NCI-H510A (cell line): ENCODE measurements at places on chromosomes 5 and 9.

DNA sequence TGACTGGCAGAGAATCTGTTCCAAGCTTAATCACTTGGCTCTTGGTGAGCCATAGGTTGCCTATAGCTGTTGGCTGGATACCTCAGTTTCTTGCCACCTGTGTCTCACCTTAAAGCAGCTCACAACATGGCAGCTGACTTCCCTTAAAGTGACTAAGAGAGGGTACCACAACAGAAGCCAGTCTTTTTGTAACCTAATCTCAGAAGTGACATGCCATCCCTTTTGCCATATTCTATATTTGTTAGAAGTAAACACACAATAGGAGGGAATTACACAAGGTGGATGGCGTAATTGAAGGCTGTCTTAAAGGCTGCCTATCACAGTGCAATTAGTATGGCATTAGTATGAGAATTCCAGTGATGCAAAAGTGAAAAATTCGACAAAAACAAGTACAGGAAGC lies 28.1 kb downstream of the NIPBL start:
- DNase-seq = no peak

GRCh38 chr5:110630350-110630749 lies 96.1 kb downstream of the TMEM232 start:
- no peak for DNase-seq

DNA sequence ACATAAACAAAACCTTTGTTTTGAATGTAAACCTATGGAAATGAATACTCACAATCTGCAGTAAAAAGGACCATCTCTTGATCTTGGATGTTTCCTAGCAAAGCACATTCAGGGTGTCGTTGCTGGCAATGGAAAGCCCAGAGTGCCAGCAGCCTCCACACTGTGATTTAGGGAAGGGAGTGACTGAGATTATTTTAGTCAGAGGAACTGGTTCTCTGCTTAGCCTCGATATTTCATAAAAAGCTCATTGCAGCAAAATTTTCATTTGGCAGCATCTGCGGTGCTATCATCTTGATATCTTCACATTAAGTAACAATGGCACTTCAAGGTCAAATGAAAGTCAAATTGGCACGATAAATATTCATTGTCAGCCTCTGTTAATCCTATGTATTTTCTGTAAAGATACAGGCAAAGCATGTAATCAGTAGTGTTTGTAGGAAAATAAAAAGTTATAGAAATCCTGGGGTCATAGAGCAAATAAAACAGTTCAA lies 116.0 kb downstream of the MACIR start:
- DNase-seq = no peak

- DNase-seq = no peak
Measured at GRCh38 chr9:92342825-92343488, 17.2 kb downstream of the CENPP start.
